ENCODE measurements at places on chromosomes 1 and 21. TPM values are rescaled to one million over a fixed set of nuclear protein-coding genes. Genes with fewer than 3 reads are reported as not detected.

DNA sequence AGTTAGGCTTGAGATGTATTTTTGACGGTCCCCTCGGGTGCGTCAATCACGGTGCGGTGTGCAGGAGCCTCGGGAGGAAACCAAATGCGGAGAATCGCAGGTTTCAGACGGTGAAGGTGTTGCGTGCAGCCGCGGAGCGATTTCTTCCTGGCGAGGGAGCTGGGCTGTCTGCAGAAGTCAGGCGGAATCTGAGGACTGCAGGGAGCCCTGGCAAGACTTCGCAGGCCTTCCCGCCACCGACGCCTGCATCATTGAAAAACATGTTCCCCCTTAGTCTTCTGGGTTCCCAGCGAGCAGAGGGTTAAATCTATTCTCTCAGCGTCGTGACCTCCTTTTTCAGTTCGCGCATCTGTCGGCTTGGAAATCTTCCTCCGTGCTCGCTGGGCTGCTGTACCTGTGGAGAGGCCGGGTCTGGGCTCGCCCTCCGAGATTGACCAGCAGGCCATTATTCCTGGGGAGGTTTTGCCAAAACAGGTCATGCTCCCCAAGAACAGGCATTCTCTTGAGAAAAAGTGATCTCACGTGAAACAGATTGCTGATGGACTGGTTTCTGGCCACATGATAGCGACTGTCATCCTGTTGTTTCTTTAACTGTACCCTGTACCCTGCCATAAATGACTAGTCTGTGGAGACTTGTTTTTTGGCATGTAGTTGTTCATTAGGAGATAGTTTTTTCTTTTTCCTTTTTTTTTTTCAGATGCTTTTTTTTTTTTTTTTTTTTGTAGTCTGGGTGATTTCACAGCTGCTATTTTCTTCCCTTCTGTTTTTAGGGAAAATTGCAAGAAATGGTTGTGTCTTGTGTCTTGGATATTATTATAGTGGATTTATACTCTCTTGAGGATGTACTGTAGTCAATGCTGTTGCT, 894 bp downstream of the EPB41 start:
- DNase-seq, result no peak

DNA sequence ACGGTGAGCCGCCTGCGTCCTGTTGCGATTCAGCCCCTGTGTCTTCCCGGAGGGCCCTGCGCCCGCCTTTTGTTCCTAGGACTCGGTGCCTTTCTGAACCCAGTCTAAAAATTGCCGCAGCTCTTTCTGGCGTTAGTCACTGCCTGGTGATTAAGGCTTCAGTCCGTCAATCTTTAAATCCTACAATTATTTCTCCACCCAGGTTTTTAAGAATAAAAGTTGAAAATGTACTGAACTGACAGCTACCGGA, 16.2 kb upstream of the PDXK start:
- DNase-seq, result no peak

DNA sequence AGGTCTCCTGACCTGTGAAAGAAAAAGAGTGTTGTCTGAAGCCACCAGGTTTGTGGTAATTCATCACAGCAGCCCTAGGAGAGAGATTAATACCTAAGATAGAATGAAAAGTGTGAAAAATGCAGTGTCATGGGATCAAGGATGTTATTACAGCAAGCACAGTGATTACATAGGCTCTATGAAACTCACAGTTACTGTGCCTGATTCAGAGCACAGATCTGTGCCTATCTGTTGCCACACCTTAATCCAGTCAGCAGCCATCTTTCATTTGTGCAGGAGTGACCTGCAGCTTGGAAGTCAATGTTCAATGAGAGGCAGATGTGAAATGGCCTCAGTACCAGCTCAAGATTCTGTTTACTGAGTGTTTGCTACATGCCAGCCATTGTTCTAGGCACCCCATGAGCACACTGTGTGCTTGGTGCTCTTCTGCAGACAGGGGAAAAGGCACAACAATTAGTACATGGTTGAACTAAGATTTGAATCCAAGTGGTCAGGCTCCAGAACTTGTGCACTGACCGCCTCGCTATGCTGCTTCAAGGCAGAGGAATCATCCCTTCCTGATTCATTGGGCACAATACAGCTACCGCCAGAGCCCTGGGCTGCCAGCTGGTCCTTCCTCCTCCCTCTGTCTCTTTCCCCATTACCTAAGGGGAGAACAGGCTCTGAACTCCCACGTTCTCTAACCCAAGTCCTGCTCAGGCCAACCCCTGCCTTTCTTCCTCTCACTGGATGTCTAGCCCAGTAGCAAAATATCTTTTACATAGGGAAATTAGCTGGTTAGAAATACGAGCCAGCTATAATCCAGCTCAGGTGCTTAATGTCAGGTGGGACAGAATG, 56.3 kb upstream of the NEK2 start:
- no peak for DNase-seq

GRCh38 chr1:219461981-219462400, 150.9 kb downstream of the ZC3H11B start:
- DNase-seq, result no peak

DNA sequence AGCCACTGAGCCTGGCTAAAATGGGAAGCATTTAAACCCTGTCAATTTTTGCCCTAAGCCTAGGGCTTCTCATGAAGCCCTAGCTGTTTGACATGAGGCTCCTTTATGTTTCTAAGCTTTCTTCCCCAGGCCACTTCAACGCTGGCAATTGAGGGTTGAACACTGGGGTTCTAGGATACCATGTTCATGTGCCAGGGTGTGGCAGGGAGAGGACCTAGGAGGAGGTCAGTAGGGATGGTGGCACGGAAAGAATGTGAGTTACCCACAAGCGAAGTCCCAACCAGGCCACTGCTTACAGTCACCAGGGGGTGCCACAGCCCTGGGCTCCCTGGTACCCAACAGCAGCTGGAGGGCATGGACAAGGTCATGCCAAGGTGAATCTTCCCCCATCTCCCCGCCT, 90.8 kb upstream of the AJAP1 start:
- DNase-seq, result no peak

DNA sequence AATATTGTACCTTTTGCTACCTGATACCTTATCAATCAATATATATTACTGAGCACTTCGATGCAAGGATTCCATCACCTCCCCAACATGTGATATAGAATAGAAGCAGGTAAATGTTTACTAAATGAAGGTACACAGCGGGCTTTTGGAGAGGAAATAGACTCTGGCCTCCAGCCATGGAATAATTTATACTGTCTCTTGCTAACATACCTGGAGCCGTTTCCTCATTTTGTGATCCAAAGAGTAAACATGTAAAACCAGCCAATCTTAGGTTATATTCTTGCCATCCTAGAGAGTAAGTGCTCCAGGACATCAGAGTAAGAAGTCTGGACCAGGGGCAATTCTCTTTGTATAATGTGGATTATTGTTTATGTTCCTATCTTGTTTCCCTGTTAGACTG, 39.4 kb downstream of the NDUFS5 start:
- no peak for DNase-seq

- no peak for DNase-seq
Measured at GRCh38 chr1:245874942-245875580, 632.0 kb downstream of the SMYD3 start.

- no peak for DNase-seq
Measured at GRCh38 chr1:67264899-67265298, 42.8 kb upstream of the IL12RB2 start.

- DNase-seq, result no peak
Measured at GRCh38 chr1:190205713-190206112, 272.0 kb downstream of the BRINP3 start.

GRCh38 chr1:178926046-178926445, 55.2 kb upstream of the ANGPTL1 start:
- no peak for DNase-seq

DNA sequence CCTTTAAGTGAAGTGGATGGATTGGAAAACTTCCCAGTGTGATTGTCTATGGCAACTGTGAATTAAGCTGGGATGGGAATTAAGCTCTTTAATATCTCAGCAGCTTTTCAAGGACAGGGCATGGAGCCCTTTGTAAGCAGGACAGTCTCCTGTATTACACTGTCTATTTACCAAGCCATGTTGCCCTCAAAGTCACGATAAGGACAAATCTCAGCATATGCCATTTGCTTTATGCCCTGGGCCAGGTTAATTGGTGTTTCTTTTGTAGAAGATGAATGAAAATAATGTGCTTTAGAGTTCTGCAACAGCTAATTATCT, 17.6 kb downstream of the UTP25 start:
- DNase-seq, result no peak

DNA sequence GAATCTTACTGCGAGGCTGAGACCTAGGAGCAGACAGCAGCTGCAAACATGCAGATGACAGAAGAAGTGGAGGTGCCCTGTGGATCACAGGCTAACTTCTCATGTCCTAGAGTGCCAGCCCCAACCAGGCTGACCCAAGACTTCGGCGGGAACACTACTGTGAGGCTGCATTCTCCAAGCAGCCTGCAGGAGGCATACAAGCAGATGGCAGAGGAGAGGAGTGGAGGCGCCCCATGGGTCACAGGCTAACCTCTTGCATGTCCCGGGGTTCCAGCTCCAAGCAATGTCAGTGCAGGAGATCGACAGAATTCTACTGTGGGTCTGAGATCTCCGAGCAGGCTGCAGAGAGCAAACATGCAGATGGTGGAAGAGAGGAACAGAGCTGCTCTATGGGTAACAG, 98.1 kb upstream of the ZNF678 start:
- no peak for DNase-seq

DNA sequence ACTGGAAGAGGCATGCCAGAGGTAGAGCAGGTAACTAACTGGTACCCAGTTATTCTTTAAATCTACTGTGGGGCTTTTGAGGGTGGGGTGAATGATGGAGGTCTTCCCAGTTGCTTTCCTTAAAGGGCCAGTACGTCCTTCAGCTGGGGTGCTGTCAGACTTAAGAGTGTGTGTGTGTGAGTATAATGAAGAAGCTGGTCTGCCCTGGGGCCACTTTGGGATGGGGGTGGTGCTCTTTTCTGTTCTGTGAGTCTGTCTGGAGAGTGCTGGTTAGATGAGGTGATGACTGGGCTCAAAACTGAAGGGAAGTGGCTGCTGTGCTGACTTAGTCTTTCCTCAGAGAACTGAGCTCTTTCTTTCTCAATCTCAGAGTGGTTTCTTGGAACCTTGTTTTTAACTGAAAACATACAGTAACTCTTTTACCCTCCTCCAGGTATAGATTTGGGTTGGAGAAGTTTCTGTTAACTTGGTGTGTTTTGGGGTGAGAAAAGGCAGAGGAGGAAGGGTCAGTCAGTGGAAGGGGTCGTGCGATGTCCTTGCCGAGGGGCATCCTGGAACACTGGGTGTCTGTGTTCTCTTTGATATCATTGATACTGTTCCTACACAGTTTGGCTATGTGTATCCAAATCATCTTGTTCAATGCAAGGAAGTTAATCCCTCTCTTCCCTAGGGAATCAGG, 746 bp downstream of the MACF1 start:
- DNase-seq, result no peak

DNA sequence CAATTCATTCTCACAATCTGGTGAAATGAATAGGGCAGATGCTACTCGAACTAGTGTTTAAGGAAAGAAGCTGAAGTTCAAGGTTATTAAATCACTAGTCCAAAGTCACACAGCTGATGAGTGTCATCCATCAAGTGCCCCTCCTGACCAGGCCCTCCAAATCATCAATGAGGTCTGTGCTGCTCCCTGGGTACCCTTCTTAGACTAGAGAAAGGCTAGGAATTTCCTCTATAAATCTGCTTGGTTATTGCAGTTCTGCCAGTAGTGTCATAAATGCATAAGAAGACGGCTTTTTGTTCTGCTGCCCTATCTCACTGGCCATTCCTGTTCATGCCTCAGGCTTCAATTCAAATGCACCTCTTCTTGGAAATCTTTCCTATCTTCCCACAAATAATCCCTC, 5.5 kb upstream of the KRTAP21-1 start:
- no peak for DNase-seq

DNA sequence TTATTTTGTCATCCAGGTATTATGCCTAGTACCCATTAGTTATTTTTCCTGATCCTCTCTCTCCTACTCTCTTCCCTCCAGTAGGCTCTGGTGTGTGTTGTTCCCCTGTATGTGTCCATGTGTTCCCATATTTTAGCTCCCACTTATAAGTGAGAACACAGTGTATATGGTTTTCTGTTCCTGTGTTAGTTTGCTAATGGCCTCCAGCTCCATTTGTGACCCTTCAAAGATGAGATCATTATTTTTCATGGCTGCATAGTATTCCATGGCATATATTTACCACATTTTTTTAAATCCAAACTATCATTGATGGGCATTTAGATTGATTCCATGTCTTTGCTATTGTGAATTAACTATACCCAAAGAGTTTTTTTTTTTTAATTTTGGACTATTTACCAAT, 1675.7 kb upstream of the B3GALT2 start:
- no peak for DNase-seq

DNA sequence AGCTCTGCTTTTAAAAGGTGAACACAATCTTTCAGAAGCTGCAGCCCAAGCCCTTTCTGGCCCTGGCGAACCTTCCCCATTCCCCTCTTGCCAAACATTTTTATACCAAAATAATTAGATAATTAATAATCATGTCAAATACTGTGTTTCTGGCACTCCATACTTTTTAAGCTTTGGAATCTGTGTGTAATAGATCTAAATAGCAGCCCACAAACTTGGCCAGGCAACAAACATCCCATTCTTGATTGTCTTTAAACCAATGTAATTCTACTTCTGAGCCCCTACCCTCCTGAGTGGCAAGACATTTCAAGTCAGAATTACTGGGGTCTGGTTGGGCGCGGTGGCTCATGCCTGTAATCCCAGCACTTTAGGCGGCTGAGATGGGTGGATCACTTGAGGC, 137.7 kb downstream of the NAV1 start:
- DNase-seq, result no peak

GRCh38 chr1:110060034-110060661, 10.3 kb downstream of the ALX3 start:
- DNase-seq, result peak; percentile 28

- DNase-seq, result no peak
Measured at GRCh38 chr1:1162597-1163537, 10.8 kb upstream of the TTLL10 start.

GRCh38 chr1:156726549-156727226, 1.6 kb upstream of the METTL25B start:
- DNase-seq, result no peak

- no peak for DNase-seq
Measured at GRCh38 chr21:38525454-38525853, 27.2 kb upstream of the ERG start.

DNA sequence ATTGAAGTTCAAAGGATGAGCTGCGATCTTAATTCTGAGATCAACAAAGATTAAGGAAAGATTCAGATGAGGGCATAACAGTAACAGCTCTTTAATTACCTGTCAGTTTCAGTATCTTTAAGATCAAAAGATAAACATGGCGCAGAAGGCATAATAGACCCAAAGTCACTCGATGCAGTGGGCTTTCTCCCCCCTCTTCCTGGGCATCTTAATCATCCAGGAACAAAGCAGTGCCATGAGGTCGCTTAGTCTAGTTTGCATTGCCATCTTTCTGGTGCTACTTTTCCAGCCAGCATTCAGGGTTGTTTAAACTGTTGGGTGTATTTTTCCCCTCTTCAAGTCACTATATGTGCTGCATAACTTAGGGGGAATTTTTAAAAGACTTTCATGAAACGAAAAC, 72.3 kb downstream of the HUNK start:
- no peak for DNase-seq

- no peak for DNase-seq
Measured at GRCh38 chr1:41312991-41313645, 48.1 kb upstream of the FOXO6 start.

Gene C4BPB
- total RNA-seq, result 0.62 TPM

Gene MARK1
- total RNA-seq, result not detected

Gene PDC
- total RNA-seq, result not detected

Gene OR2M2
- total RNA-seq, result not detected

Gene AMY2A
- total RNA-seq, result 0.28 TPM

Gene ASCL5
- not detected for total RNA-seq

Gene ATP6V1G3
- total RNA-seq, result not detected

Gene MLLT11
- 5.0 TPM for total RNA-seq

Gene FOXD3
- 0.80 TPM for total RNA-seq

Gene SYDE2
- total RNA-seq, result 18.2 TPM

Gene TXLNA
- total RNA-seq, result 115 TPM

Gene DMBX1
- total RNA-seq, result 0.05 TPM
